Stimulated activated naive CD8-positive, alpha-beta T cell treated with anti-CD3 and anti-CD28 coated beads, Interleukin-15, amount 100 ng/mL, for 72 hours (primary cell): ENCODE measurements at places on chromosomes 11 and 22.

GRCh38 chr11:17277024-17277584 is 565 bp downstream of the NUCB2 start:
- DNase-seq, result no peak

GRCh38 chr11:70262951-70263350 is 7.5 kb upstream of the PPFIA1 start:
- no peak for DNase-seq

- DNase-seq, result no peak
Measured at GRCh38 chr22:45397806-45398205, 15.6 kb downstream of the SMC1B start.

DNA sequence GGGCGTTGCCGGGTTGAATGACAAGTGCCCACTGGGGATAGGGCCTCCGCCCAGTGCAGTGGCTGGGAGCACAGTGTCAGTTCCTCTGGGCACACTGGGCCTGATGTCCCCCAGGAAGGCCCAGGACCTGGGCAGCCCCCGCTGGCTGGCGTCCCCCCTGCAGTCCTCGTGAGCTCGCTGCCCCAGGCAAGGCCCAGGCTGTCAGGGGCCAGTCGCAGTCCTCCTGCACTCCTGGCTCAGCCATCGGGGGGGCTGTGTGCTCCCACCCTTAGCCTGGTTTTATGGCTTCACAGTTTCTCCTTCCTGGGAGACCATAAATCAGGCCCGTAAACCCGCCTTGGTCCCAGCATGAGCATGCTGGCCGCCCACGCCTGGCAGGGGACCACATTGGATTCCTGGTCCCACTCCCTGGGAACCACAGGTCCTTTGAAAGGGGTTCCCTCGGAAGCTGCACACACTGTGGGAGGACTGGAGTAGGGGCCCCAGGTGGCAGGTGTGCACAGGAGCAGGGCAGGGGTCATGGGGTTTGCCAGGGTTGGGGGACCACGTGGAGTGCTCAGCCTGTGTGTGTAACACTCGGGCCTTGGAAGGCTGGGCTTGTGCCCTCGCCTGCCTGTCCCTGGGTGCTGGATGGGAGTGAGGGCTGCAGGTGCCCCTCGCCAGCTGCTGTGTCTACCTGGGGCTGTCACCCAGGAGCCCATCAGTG is 113.6 kb downstream of the KCNQ1OT1 start:
- no peak for DNase-seq

DNA sequence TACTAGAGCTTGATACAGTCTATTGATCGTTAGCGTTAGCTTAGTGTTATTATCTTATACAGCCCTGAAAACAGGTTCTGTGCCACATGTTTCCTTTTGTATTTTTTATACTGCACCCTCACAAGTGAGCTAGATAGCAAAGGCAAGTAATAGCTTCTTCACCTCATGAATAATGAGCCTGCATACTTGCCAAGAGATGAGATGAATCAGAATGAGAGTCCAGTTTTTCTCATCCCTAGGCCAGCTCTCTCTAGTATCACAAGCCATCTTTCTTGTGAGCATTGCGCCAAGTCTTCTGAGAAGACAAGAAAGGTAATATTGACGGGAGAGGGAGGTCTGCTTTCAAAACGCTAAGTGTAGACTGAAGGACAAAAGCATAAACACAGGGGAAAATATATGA is 8.7 kb upstream of the CARD18 start:
- no peak for DNase-seq

DNA sequence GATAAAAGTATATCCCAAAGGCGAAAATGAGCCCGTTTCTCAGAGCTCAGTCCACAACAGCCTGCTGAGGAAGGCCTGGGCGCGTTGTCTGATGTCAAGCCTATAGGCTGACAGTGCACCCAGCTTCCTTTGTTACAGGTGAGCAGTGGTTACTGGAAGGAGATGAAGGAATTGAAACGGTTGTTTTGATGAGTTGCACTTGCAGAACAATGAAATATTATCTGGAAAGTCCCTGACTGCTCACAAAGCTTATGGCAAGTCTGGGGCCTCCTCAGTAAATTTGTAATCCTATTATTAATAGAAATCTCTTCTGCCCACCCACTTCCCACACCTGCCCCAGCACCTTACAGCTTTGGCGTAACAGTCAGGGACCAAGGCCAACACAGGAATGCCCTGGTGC is 77.8 kb downstream of the C11orf91 start:
- no peak for DNase-seq

GRCh38 chr11:33479231-33479630 is 221.4 kb downstream of the C11orf91 start:
- DNase-seq, result no peak

- no peak for DNase-seq
Measured at GRCh38 chr22:31497148-31497938, 1.0 kb downstream of the SFI1 start.

GRCh38 chr11:130890039-130890745 is 26.1 kb downstream of the SNX19 start:
- DNase-seq, result no peak

DNA sequence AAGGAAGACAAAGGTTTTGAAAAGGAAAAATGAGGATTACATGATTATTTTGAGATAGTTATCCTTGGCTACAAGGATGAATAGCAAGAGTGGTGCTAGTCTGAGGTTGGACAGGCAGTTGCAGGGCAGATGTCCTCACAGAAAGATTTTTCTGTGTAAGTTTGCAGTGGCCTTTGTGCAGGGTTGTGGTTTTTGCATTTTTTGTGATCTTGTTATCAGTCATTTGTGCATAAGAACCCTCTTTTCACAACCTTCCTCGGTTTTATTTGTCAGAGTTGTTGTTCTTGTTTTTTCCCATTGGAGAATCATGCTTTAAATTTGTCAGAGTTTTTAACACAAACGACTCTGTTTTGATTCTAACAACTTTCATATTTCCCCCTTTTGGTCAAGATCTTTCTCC is 1.4 kb downstream of the CCDC134 start:
- DNase-seq, result no peak

- DNase-seq, result no peak
Measured at GRCh38 chr11:47583844-47584243, 2.6 kb upstream of the FAM180B start.

DNA sequence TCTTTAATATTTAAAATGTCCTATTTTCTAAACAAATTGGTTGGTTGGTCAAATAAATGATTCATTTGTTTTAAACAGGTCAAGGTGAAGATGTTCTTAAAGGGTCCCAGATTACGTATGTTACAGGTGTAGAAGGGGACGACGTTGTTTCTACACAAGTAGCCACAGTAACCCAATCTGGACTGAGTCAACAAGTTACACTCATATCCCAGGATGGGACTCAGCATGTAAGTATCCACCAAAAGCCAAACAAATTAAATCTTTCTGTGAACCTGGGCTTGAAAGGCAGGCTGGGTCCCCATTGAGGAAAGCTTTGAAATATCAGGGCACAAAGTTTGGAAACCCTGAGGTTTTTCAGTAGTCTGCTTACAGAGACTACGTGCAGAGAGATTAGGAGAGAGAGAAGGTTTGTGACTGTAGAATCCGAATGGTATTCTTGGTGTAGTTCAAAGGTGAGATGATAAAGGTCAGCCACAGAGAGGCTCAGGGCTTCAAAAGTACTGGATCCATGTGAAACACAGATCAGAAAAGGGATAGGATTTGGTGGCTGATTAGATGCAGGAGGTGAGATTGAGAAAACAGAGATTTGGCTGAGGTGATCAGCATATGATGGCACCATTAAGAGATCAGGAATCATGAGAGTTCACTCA is 51.7 kb downstream of the ZNF143 start:
- DNase-seq, result no peak
